ENCODE measurements at places on chromosomes 4 and X.

GRCh38 chrX:110992611-110993010 lies 103.4 kb upstream of the PAK3 start:
- peak; percentile 28 for DNase-seq

DNA sequence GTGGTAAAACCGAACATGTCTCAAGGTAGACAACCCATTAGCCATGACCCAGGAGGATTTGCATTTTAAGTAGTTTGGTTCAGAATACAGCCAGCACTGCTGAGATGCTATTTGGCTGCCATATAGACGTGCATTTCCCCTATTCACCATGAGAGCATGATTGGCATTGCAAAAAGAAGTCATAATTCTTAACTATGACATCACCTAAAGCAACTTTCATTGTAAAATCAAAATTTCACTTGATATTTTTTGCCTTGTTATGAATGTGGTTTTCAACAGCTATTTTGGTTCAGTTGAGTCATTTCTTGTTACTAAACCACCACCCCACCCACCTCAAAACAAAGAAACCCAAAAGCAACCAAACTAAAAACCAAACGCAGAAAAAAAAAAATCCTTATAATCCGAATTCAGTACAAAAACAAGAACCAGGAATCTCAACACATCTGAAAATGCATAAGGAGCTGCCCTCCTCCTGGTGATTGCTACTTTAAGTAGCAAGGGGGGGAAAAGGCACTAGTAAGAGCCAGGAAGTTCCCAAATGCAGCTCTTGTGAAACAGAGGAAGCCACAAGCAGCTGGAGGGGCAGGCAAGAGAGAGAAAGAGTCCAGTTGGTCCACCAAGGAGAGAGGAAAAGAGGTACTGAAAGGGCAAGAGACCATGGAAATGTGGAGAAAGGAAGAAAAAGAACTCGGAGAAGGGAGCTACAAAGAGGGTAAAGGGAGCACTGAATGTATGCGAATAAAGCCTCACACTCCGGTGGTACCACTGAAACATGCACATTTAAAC lies 3.1 kb downstream of the SLITRK4 start:
- no peak for DNase-seq

DNA sequence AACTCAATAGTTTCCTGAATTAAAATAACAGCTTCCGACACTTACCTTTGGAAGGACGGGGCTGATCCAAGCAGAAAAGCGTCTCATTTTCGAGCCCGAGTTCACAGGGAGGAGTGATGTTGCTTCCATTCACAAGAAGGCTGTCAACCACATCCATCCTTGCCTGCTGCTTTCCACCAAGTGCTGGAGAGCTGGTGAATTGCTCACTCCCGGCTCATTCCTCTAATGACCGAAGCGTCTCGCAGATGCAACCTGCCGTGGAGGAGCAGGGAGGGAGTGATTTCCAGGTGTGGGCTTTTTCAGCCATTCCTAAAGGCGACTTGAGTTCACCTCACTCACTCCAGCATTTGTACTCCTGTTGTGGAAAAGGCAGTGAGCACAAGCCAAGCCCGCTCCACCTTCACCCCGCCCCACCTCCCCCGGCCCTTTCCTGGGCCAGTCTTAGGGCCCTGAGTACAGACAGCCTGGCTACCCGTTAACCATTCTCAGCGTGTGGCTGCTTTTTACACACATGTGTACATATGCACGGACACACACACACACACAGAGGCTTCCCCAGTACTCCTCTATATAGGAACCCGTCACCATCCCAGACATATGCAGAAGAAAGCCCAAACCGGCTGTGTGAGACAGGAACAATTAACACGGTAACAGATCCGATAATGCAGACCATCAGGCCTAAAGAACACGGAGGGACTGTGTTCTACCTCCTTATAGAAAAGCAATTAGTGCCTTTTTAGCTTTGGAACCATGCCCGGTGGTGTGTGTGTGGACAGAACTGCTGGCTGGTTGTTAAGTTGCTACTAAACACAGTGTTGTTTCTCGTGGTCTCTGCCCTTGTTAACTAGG lies at the start of gene CCKAR:
TSS of gene CCKAR (minus strand) at position 374 of the 849 bp plus-strand sequence. CDS start at position 157, 217 bp downstream.
- peak; percentile 67 for DNase-seq

DNA sequence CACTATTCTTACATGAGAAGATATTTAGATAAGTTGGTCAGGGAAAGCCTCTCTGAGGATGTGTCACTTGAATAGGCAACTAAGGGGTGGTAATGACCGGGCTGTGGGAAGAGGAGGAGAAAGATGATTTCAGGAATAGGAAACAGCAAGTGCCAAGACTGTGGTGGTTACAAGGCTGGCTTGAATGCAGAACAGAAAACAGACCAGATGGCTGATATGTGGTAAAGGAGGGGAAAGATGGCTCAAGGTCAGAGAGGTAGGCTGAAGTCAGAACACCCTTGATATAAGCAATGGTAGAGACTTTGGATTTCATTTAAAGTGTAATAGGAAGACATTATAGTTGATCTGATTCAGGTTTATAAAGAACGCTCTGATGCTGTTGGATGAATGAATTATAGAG lies 15.0 kb downstream of the TLR7 start:
- no peak for DNase-seq

GRCh38 chr4:145538596-145538995 lies 56.9 kb downstream of the SMAD1 start:
- no peak for DNase-seq

DNA sequence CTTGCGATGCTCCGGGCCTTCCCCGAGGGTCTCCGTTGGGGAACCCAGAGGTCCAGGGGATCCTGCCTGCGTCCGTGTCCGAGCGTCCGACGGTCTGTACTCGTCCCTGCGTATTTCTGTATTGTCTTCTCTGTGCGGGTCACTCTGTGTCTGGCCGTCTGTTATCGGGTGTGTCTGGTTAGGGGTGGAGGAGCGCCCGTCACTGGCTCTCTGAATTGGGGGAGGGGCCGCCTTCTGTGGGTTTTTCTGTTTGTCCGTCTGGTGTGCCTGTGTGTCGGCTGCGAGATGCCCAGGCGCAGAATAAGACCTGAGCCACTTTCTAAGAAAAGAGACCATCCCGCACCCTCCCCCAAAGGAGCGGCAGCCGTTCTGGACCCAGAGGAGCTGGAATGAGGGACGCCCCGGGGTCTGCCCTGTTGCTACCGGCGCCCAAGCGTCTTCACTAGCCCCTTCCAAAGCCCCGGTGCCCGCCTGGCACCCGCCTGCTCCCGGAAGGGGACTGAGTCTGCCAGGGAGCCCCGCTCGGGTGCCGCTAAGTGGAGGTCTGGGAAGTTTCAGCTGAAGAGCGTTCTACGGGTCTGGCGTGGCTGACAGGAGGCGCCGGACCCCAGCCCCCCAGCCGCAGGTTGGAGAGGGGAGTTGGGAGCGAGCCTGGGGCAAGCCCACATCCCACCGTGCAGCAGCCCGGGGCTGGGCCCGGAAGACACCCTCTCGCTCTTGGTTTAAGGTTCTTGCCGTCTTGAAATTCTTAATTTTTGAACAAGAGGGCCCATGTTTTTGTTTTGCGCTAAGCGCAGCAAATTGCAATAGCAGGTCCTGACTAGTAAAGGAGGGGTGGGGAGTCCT lies 1.0 kb upstream of the OTOP1 start:
- DNase-seq, result no peak

- no peak for DNase-seq
Measured at GRCh38 chr4:183834252-183834651, 70.9 kb upstream of the STOX2 start.

DNA sequence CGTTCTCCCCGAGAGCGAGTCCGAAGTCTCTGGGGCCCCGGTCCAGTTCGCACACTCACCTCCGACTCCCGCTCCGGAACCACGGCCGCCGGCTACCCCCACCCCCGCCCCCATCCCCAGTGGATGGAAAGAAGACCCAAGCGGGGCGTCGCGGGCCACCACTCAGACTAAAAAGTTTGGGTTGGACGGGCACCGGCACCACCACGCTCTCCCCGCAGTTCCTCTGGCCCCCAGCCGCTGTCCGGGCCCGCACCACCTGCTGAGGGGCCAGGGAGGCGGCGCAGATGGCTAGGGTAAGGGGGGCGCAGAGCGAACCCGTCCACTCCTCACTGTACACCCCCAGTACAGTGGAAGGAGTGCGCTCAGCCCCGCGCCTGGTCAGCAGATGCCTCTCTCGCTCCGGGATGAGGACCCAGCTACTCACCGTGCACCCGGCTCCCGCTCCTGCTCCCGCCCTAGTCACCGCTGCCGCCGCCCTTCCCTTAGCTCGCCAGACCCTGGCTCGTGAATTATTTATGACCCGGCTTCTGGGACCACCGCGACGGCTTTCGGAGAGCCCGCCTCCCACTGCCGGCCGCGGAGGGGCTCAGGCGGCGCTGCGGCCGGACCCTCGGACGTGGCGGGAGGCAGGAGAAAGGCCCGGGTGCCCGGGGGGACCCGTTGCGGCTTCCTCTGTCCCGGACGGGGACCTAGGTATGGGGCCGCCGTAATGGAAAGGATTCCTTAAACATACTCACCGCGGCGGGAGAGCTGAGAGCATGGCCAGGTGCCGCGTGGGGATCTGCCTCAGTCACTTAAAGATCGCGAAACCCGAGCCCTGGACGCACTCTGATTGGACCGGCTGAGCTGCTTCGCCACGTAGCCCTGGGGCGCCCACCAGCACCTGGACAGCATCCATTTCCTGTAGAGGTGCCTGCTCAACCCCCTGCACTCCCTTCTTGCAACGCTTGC lies at the start of gene PROM1:
TSS of gene PROM1 (minus strand) at position 783 of the 951 bp plus-strand sequence. CDS start 8,117 bp downstream, outside the sequence.
- peak; percentile 58 for DNase-seq

GRCh38 chrX:113212052-113212451 lies 371.4 kb upstream of the AMOT start:
- DNase-seq, result no peak

GRCh38 chr4:72302981-72303704 lies 265.9 kb downstream of the ADAMTS3 start:
- peak; percentile 2 for DNase-seq

- DNase-seq, result no peak
Measured at GRCh38 chrX:2658585-2659292, 32.4 kb upstream of the CD99 start.

GRCh38 chrX:9108054-9108453 lies 74.1 kb upstream of the FAM9B start:
- no peak for DNase-seq

DNA sequence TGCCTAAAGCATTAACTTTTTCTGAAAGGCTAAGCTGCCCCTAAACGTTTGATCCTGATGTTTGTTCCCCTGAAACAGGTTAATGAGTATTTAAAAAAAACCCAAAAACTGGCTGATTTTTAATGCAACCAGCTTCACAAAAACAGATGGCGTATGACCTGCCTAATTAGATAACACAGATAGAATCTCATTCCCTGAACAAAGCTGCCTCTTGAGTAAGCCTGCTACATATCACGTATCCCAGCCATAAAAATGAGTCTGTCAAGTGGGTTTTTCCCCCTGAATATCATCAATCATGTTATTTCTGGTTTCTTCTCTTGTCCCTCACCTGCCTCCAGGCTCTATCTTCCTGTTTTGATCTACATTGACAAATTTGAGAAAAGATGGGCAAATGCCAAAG lies 154.2 kb upstream of the FAM9B start:
- DNase-seq, result peak; percentile 70

- DNase-seq, result no peak
Measured at GRCh38 chrX:129041319-129041718, 482.0 kb downstream of the SMARCA1 start.

DNA sequence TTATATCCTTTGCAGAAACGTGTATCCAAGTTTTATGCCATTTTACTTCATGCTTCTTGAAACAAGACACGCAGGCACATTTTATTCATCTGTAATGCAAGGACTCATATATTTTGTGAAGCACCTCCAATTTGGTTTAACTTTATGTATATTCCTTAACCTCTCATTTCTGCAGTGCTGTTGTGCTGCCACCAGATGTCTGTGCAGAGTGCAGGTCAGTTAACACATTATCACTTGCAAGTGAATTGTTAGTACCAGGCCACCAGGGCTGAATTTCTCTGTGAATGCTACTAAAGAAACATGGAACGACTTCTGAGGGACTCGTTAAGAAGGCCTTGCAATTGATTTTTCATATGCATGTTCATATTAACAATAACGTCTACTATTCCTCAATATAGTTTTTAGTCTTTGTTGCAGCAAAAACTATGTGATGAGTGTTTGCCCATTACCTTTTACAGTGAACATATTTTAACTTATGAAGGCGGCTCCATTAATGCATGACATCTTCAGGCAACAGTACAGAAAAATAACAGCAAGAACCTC lies 770.3 kb downstream of the NLGN4X start:
- DNase-seq, result no peak

- no peak for DNase-seq
Measured at GRCh38 chr4:77899607-77900006, 37.0 kb downstream of the MRPL1 start.

All from NCI-H748 treated with DMSO at 0.1 percent for 48 hours (cell line).